ENCODE measurements at places on chromosomes 2 and 18.

- no peak for DNase-seq
These were observed 134.2 kb upstream of the HS6ST1 start for GRCh38 chr2:128452536-128453530.

DNA sequence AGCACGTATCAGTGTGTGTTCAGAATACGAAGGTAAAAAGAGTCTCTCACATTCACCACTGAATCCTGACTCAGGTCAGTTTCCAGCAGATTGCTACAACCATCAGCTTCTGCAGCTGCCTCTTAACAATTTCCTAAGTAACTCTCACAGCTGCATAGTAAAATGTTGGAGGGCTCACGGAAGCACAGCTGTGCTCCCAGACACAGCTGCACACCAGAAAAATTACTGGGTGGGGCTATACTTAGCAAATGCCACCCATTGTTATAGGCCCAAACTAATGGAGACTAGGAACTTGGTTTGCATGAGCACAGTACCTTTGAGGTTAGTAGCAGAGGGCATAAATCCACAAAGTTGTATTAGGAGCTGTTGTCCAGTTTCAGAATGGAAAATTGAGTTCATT, 153.9 kb upstream of the ERBB4 start:
- DNase-seq, result no peak

DNA sequence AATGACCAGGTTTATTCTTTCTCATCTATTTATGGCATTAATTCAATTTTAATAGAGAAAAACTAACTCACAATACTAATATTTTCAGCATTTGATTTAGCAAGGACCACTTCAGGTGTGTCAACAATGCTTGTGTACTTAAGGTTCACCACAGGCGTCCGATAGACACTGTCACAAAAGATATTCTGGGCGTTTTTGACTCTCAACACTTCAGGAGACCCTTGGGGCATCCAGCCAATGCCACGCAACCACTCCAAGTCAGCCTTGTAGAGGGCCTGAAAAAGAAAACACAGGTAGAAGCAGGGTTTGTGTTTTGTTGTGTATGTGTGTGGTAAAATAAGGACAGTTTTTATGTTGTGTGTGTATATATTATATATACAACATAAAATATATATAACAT, 158.2 kb downstream of the NEB start:
- DNase-seq, result no peak

- DNase-seq, result no peak
These were observed 23.2 kb upstream of the FTCDNL1 start for GRCh38 chr2:199874209-199874608.

Data from EH (cell line).